Lung microvascular endothelial cell (primary cell): ENCODE measurements at places on chromosomes 2 and 18.

- no peak for DNase-seq
Measured at GRCh38 chr2:212922701-212923100, 228.7 kb downstream of the IKZF2 start.

- DNase-seq = peak; percentile 82
Measured at GRCh38 chr2:170812710-170813600, 3.7 kb upstream of the GAD1 start.

- DNase-seq = no peak
Measured at GRCh38 chr2:20803226-20803682, 19.6 kb downstream of the LDAH start.

DNA sequence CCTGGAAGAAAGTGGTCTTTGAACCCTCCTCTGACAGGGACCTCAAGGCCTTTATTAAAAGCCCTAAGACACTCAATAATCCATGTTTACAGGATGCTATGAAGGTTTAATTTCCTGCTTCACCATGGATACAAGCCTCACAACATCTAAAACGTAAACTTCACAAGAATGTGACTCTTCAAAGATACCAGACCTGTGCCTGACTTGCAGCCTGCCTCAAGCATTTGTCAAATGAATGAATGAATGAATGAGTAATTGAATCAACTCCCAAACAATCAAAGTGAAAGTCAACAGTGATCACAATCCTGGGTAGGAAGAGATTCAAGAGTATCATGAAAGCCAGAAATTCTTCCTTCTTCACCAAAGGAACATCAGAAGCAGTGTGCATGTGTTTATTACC, 30.4 kb downstream of the KLF7 start:
- peak; percentile 95 for DNase-seq

DNA sequence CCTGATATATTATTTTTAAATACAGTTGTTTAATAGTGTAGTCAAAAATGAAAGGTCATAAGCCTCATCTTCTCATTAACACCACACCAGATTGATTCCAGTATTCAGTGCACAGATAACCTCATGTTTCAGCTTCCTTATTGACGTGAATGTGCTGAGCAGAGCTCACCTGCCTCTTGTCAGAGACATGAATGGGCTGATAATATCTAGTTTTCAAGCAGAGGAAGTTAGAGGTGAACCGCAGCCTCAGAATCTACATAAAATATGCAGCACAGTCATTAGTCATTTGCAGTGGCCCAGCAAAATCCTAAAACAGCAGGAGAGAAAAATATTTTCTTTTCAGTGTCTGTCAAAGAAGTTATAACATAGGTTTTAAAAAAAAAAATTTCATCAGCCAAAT, 216.2 kb downstream of the GBX2 start:
- no peak for DNase-seq
